ENCODE measurements at places on chromosomes 12 and 14. TPM values are rescaled to one million over a fixed set of nuclear protein-coding genes. Genes with fewer than 3 reads are reported as not detected.
A peak's percentile ranks its signal among the peaks of the same experiment; 100 is the strongest.

- DNase-seq: no peak
Measured at GRCh38 chr14:100286484-100287191, 19.6 kb downstream of the SLC25A29 start.

DNA sequence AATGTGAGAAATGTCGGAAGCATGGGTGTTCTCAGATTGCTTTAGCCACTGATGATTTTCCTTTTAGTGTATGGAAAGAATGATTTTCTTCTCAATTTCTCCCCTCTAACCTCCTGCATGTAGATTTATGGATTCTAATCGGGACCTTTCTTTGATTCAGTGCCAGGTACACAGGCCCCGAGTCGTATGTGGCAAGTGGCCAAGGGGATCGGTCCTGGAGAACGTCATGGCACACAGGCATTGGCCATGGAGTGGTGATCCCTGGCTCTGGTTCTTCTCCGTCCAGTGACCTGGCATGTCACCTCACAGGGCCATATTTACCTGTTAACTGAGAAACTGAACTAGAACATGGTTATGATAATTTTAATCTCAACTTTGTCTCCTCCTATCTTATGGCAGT is 58.1 kb downstream of the ETV6 start:
- no peak for DNase-seq

GRCh38 chr12:8722286-8722800 is 24.6 kb downstream of the RIMKLB start:
- no peak for DNase-seq

DNA sequence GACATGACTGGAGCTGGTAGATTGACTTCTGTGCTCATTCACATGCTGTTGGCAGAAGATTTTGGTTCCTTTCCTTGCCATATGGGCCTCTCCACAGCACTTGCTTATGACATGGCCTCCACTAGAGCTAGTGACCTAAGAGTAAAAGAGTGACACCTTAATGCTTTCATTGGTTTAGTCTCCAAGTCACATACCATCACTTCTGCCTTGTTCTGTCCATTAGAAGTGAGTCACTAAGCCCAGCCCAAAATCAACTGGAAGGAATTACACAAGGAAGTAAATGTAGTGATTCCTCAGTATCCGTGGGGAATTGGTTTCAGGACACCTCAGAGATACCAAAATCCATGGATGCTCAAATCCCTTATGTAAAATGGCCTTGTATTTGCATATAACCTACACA is 81.3 kb downstream of the PPHLN1 start:
- no peak for DNase-seq

GRCh38 chr14:20632831-20633691 is 8.4 kb downstream of the OR6S1 start:
- DNase-seq: peak; percentile 35

GRCh38 chr12:128829861-128830504 is 6.2 kb upstream of the SLC15A4 start:
- no peak for DNase-seq

DNA sequence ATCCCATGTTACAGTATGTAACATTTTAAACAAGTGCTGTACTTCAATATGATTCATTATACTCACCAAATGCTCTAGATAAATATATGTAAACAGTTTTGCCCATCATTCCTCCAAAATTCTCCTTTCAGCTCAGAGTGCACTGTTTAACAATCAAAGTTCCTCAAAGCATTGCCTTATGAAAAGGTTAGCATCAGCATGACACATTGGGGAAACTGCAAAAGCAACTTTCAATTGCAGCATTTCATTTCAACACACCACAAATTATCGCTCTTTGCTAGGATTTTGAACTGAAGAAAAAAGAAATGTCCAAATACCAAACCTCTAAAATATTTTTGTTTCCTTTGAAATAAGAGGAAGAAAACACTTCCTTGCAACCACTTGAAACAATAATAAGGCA is 413.2 kb downstream of the FLRT2 start:
- no peak for DNase-seq

GRCh38 chr12:52006726-52007157 is at the start of gene TAMALIN:
Gene TAMALIN, plus strand, starts transcription at chr12:52006946. Its CDS starts 74 bp downstream, at chr12:52007020.
- peak; percentile 82 for DNase-seq

GRCh38 chr14:101915871-101916815 is 48.2 kb upstream of the DYNC1H1 start:
- DNase-seq: no peak

GRCh38 chr14:99679996-99680395 is 4.1 kb upstream of the CYP46A1 start:
- DNase-seq: no peak

- DNase-seq: no peak
Measured at GRCh38 chr14:60736494-60736893, 1.9 kb downstream of the MNAT1 start.

NPFF gene
- polyA plus RNA-seq: 0.42 TPM

GRCh38 chr14:99574099-99574880 is 29.7 kb downstream of the CCDC85C start:
- DNase-seq: peak; percentile 54

GRCh38 chr12:104608998-104609397 is 152.2 kb downstream of the CHST11 start:
- DNase-seq: no peak

ABCD4 gene
- 42.6 TPM for polyA plus RNA-seq

- DNase-seq: no peak
Measured at GRCh38 chr14:101709962-101710931, 51.3 kb upstream of the PPP2R5C start.

GMFB gene
- 64.4 TPM for polyA plus RNA-seq

DNA sequence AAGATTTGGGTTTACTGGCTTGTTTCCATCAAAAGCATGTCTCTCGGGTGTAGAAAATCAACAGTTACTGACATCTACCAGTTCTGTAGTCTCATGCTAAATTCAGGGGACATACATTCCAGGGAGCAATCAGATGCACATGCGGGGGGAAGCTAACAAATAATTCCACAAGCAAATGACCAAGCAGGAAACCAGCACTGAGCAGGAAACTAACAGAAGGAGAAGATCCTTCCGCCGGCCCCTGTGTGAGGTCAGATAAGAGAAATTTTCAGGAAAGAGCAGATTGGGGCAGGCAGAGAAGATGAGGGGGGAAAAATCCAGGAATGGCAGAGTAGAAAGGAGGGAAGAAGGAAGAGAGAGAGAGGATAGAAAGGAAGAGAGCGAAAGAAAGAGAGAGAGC is 127.6 kb upstream of the TMCC3 start:
- DNase-seq: no peak

- no peak for DNase-seq
Measured at GRCh38 chr12:97456571-97457188, 5.9 kb upstream of the RMST start.

- DNase-seq: no peak
Measured at GRCh38 chr12:4084573-4084972, 189.0 kb upstream of the CCND2 start.

DNA sequence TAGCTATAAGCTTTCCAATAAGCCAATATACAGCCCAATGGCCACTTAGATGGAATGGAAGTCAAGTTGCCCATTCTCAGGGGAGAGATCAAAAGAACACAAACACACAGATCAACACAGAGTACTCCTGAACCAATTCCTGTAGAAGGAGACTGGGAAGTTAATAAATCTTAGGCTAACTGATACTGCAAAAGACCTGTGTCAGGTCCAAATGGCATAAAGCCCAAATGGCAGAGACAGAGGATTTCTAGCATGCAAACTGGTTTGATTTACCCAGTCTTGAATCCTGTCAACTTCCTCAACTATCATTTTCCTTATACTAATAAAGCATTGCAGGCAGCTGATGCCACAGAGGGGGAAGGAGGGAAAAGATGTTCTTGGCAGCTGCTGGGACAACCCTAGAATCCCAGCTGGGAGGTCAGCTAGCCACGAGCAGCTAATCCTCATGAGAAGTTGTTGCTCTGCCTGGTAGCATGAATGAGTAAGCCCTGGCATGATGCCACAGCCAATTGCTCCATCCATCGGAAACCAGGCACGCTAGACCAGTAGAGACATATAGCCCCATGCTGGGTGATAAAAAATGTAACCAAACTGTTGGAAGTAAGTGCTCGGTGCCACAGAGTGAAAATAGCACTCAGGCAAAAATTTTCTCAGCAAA is 26.2 kb downstream of the ANG start:
- no peak for DNase-seq

DNA sequence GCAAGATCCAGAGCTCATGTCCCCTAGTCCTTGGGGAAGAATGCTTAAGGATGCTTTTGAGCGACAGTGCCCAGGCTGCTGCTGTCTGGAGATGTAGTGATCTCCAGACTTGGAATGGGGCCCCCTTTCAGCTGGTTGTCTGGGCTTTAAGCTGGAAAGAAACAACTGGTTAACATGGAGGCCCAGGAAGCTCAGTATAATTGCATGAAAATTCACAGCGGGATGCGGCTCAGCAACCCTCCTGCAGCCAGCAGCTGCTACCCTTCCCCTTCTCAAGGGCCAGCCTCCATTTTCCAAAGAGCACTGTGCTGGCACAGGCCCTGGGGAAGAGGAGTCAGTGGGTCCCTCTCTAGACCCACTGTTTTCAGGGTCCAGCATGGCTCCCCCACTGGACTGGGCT is 26.3 kb downstream of the RAB35 start:
- no peak for DNase-seq

GZMH gene
- polyA plus RNA-seq: 0.38 TPM

GRCh38 chr14:100587086-100587762 is at the start of gene BEGAIN:
Gene BEGAIN, minus strand, starts transcription at chr14:100587417. Its CDS starts 127 bp downstream, at chr14:100587290.
- DNase-seq: no peak

PSMB11 gene
- not detected for polyA plus RNA-seq

DNA sequence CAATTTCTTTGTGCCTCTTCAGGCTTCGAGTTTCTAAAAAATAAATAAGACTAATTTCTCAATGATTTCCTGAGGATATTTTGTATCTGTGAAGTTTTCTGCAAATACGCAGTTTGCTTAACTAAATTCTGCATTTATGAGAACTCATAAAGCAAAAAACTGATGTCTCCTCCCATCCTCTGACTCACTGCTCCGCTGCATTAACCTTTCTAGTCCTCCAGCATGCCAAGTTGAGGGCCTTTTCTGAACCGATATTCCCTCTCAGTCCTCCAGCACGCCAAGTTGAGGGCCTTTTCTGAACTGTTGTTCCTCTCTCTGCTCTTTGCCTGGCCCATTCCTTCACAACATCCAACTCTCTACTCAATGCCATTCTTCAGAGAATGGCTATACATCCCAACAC is 3.2 kb downstream of the IPO8 start:
- DNase-seq: no peak

- DNase-seq: no peak
Measured at GRCh38 chr12:61985830-61986229, 274.4 kb upstream of the USP15 start.

KRT6C gene
- polyA plus RNA-seq: not detected

SDR9C7 gene
- 0.29 TPM for polyA plus RNA-seq

DNA sequence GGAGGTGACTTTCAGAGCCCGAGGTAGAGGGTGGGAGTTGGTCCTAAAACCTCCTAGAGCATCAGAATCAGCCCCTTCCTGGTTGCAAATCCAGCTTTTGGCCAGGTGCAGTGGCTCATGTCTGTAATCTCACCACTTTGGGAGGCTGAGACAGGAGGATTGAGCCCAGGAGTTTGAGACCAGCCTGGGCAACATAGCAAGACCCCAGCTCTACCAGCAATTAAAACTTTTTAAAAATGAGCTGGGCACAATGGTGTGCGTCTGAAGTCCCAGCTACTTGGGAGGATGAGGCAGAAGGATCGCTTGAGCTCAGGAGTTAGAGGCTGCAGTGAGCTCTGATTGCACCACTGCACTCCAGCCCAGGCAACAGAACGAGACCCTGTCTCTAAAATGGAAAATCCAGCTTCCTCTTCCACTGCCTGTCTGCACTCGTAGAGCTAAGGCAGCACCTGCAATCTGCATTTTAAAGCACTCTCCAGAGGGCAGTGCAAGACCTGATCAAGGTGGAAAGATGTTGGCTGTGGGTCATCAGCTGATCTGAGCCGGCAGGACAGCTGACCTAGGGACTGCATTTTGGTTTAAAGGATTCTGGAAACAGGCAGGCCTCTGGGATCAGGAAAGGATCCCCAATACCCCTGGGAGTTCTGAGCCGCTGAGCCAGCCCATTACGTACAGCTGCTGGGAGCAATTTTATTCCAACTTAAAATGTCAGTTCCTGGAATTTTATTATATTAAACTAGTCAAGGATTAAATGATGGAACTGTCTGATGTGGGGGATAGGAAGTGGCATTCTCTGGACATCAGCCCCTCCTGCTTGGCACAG is 1.8 kb upstream of the TESC start:
- no peak for DNase-seq

DNA sequence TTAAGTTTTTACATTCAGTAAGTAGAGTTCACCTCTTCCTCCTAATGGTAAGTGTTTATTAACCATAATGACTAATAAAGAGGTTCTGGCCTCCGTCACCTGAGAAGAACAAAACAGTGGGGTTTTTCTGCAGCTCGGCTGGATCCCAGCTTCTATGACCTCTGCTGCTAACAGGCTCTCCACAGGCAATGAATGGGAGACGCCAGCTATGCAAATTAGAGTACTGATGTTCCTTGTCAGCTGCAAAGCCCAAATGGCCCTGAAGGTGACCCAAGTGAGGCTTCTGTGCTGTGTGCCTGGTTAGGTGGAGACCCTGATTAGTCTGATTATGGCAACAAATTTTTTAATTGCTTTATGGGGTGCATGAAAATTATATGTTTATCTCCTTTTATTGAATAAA is 218.1 kb downstream of the APAF1 start:
- DNase-seq: no peak

AHSA1 gene
- polyA plus RNA-seq: 140 TPM

- DNase-seq: no peak
Measured at GRCh38 chr14:35844494-35844893, 18.4 kb downstream of the BRMS1L start.

DNA sequence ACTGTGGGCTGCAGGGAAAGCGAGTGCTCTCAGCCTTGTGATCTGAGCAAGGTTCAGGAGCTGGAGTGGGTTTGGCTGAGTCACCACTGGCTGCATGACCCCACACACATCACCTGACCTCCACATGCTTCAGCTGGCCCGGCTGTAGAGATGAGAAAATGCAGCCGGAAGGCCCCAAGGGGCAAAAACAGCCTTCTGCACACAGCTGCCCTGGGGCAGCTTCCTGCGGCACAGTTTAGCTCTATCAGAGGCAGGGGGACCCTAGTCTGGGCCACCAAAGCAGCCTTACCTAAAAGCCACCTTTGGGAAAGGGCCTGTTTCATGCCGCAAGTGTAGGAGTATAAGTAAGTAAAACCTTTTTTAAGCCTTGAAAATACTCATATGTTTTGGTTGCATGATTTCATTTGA is 123.3 kb downstream of the SSPN start:
- DNase-seq: peak; percentile 35

Data from muscle of arm (tissue), 14 donors.